ENCODE measurements at places on chromosomes 12 and 14.

GRCh38 chr12:13161172-13161571 lies 35.4 kb upstream of the EMP1 start:
- H3K27me3 ChIP-seq = no peaks in the 10 kb centered on the region
- DNase-seq = no peak
- H3K36me3 ChIP-seq = no peaks in the 10 kb centered on the region

DNA sequence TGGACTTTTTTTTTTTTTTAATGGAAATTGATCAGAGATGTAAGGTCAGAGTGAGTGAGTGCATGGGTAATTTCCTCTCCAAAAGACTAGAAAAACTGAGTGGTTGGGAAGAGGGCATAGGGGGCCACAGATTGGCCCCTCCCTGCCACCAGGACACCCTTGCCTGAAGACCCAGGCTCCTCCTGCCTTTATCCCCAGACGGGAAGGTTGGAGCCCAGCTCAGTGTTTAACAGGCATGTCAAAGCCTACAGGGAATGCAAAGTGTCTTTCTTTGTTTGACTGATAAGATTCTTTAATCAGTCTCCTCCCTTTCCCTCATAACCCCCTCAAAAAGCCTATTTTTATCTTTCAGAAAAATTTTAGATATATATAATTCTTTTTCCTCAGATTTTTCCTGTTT lies 50.3 kb downstream of the IRAK3 start:
- peaks cover 17% of the 10 kb centered on the region for H3K27me3 ChIP-seq
- H3K27ac ChIP-seq = no peak overlapping the region
- no peaks in the 10 kb centered on the region for H3K36me3 ChIP-seq
- DNase-seq = no peak
- H3K4me3 ChIP-seq = no peak overlapping the region

GRCh38 chr14:60643463-60644314 lies 5.6 kb downstream of the SIX1 start:
- no peak for DNase-seq
- no peaks in the 10 kb centered on the region for H3K36me3 ChIP-seq
- H3K27ac ChIP-seq = no peak overlapping the region

GRCh38 chr12:229441-230191 lies 15.7 kb upstream of the SLC6A12 start:
- H3K36me3 ChIP-seq = no peaks in the 10 kb centered on the region
- DNase-seq = no peak
- H3K27ac ChIP-seq = no peak overlapping the region
- H3K27me3 ChIP-seq = peaks cover 6% of the 10 kb centered on the region
- H3K4me3 ChIP-seq = no peak overlapping the region

- H3K4me1 ChIP-seq = no peaks in the 10 kb centered on the region
- no peak overlapping the region for H3K27ac ChIP-seq
- no peak overlapping the region for H3K4me3 ChIP-seq
- no peak for DNase-seq
- peaks cover 5% of the 10 kb centered on the region for H3K27me3 ChIP-seq
Measured at GRCh38 chr12:66296176-66296683, 6.1 kb upstream of the HELB start.

Data from small intestine (tissue), 16 donors.